ENCODE measurements at places on chromosomes 1 and 21.

GRCh38 chr1:75342786-75343185 lies 208.6 kb downstream of the LHX8 start:
- no peak for DNase-seq

DNA sequence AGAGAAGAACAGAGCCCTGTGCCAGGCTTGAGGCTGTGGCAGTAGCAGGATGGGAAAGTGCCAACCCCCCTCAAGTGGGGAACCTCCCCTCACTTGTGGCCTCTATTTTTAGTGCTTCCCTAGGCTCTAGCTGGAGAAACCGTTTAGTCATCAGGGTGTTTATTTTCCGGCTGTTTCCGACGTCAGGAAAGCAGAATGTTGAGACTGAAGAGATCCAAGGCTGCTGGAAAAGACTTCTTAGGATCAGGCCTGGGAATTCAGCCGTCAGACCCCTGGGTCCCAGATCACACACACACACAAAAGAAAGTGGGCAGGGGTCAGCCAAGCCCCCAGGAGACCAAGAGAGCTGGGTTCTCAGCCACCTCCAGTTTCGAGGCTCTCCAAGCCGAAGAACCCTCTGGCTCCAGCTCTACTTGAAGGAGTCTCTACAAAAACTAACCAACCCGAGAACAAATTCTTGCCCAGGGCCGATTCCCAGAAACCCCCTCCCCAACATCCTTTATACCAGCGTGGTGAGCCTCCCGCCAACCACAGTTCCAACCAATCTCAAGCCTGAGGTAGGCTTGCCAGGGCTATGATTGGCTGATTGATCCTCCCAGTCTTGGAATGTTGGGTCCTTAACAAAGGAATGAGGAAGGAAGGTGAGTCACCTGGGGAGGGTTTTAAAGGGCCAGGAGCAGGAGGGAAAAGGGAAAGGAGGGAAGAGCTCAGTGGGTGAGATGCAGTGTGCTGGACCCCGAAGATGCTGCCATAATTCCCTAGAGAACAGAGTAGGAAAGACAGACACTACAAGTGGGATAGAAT lies 2.5 kb upstream of the MEF2D start:
- DNase-seq: no peak

GRCh38 chr1:10621906-10622305 lies 147.2 kb downstream of the PEX14 start:
- no peak for DNase-seq

DNA sequence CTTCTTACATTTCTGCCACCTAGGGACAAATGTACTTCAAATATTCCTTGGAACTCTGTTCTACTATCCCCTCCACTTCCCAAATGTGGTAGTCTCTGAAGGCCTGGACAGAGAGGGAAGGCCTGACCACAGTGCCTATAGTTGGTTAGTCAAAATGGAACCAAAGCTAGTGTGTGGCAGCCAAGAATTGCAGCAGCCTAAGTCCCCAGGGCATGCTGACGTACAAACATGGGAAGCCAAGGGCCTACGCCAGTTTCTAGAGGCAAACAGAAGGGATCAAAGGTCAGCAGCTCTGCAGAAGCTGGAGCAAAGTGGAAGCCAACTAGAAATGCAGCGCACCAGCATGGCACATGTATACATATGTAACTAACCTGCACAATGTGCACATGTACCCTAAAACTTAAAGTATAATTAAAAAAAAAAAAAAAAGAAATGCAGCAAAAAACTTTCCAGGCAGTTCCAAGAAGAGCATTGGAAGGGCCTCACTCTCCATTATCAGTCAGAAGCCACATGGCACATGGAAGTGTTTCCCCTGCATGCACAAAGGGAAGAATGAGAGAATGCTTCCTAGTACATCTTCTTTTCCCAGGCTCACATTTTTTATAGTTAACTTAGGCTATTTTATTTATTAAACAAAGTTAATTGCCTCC lies 39.4 kb upstream of the GADD45A start:
- no peak for DNase-seq

- DNase-seq: no peak
Measured at GRCh38 chr1:198549866-198550265, 9.4 kb upstream of the ATP6V1G3 start.

DNA sequence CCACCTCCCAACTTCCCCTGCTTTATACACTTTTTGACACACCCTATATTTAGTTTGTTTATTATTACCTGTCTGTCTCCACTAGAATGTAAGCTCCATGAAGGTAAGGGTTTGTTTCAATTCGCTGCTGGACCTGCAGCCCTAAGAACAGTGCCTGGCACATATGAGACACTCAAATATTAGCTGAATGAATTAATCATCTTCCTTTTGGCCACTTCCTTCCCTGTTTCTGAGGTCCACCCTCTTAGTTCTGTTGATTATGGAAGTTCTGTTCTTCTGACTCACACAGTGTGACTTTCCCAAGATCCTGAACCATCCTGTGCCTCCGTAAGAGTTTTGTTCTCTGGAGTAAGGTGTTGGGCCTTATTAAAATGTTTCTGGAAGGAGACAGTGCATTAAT lies 40.4 kb upstream of the GJA5 start:
- DNase-seq: no peak

- DNase-seq: no peak
Measured at GRCh38 chr1:165253818-165254254, 102.7 kb downstream of the LMX1A start.

DNA sequence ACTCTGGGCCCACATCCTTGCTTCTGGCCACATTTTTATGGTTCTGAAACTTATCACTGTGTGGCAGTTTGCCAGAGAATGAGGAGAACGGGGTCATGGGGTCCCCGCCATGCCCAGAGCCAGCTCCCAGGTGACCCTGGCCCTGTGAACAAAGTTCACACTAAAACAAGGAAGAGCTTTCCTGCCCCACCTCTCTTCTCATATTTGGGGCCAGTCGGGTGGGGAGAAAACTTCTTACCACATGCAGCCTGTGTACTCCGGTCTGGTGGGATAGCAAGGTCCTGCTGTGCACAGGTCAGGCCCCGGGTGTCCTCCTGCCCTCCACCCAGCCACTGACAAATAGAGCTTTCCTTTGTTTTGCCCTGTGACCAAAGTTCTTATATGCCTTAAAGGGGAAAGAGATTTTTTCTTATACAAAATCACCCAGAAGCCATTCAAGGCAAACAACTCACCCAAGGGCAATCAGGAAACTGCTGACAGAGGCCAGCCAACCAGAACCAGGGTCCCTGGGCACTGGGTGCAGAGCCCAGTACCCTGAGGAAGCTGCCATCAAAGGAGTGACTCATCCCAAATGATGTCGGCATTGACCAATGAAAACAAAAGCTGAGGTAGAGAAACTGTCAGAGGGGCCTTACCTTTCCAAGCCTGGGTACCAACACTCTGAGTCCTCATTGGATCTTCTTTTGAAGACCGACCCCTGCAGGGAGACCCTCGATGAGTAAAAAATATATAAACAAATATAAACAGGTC lies 53.6 kb downstream of the OLIG1 start:
- no peak for DNase-seq

- DNase-seq: no peak
Measured at GRCh38 chr1:236746785-236747184, 48.3 kb upstream of the MTR start.

DNA sequence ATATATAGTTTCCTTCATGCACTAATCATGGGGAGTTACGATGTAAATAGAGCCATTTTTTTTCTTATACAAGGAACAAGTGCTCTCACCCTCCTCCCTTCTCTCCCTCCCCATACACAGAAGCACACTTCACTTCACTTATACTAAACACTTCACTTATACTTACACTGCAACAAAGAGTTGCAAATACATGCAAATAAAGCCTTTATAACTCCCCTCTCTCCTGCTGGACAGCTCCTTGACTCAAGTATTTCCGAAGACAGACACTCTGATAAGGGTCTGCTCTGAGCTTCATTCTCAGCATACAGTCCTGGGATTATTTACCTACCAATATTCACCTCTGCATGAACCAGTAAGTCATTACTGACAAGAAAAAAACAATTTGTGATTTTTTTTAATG lies 35.6 kb upstream of the ERG start:
- no peak for DNase-seq

DNA sequence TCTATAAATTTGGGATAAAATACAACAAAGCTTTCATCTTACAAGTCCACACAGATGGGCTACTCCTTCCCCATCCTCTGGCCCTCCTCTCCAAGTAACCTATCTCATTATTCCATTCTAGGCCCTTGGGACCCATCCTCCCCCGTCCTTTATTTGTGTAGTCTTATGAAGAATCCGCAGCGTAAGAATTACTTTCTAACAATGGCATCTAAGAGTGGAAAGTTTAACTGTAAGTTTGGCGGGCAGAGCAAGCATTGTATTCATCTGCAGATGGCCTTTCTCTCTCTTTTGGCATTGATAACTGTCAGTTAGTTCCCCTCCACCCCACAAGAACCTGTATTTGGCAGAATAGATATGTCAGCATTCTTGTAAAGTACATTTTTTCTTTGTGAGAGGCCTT lies 91.9 kb upstream of the TSPAN2 start:
- no peak for DNase-seq

DNA sequence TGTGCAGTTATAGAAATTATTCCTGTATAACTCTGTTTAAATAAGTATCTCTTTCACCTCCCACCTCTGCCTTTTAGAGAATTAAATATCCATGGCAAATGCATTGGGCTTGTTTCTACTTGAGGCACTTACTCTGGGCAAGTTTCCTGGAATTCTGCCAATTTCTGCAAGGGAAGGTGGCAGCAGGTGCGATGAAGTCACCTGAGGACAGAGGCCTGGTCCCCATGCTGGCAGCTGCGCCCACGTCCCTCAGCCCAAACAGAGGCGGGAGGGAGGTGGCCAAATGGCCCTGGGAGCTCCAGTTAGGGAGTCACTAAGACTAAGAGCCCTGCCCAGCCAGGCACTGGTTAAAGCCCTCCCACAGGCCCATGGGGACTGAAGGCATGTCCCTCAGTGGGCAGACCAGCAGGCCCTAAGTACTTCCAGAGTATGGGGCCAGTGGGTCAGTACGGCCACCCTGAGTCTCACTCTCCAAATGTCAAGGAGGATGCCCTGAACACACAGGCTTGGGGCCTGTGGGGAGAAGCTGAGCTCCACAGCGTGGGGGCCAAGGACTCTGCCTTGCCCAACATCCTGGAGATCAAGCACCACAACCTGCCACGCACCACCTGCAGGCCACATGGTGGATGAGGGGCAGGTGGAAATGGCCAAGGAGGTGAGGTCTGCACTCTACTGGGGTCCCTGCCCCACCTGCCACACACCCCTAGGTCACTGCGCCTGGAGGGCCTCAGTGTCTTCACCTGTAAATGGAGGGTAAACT lies 19.4 kb downstream of the ACOT7 start:
- DNase-seq: no peak

GRCh38 chr21:45549626-45550463 lies 7.6 kb upstream of the SLC19A1 start:
- DNase-seq: no peak

- no peak for DNase-seq
Measured at GRCh38 chr1:31704271-31705079, 658 bp upstream of the COL16A1 start.

GRCh38 chr1:39238476-39238875 lies 34.0 kb downstream of the MACF1 start:
- no peak for DNase-seq

DNA sequence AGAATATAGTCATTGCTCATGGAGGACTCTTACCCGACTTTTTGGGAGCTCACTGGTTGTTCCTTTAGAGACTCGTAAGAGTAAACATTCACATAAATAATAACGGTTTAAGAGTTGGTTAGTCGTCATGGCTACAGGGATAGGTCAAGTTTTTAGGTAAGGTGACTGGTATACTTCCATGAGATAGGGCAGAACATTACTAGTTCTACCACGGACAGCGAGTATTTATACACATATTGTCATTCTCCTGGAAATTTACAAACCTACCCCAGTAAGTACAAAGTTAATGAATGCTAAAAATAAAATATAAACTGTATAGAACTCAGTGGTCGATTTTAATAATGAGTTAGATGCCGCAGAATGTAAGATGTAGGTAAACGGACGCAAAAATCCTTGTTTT lies 1.2 kb upstream of the RYR2 start:
- no peak for DNase-seq

GRCh38 chr1:155073377-155074242 lies 5.0 kb upstream of the EFNA3 start:
- no peak for DNase-seq

- no peak for DNase-seq
Measured at GRCh38 chr1:168729405-168729802, 398 bp upstream of the DPT start.

DNA sequence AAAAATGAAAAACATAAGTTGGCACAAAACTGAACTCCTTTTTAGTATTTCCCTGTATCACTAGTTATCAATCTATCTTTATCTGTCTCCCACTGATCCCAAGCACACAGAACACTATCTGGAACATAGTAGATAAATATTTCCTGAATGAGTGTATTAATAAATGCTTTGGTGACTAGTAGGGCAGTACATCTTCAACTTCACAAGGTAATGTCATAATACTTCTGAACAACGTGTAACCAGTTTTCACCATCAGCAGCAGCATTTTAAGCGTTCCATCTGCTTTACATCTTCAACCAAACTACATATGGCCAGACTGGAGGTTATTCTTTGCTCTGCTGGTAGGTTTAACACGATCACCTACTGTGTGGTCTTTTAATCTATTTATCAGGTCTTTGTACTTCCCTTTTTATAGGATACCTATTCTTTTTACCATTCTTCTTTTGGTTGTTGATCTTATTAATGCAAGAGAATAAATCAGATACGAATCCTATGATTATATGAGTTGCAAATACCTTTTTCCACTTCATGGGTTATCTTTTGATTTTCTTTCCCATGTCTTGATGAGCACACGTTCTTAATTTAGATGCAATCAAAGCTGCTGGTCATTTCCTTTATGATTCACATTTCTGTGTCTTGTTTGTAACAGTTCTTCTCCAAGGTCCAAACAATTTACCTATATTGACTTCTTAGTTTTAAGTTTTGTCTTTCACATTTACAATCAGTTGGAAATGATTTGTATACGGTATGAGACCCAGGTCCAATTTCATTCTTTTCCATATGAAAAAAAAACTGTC lies 16.3 kb downstream of the GPBP1L1 start:
- DNase-seq: no peak

- no peak for DNase-seq
Measured at GRCh38 chr1:150410582-150411101, 46.7 kb downstream of the RPRD2 start.

GRCh38 chr1:67476906-67477305 lies 46.7 kb upstream of the SERBP1 start:
- DNase-seq: no peak

GRCh38 chr1:16260814-16261213 lies 23.8 kb upstream of the CPLANE2 start:
- DNase-seq: no peak

GRCh38 chr1:157819896-157820295 lies at the start of gene FCRL1:
Gene FCRL1 (minus strand): TSS chr1:157820120. CDS start chr1:157820037, 83 bp downstream.
- no peak for DNase-seq

- no peak for DNase-seq
Measured at GRCh38 chr1:221727146-221728036, 14.5 kb downstream of the DUSP10 start.

DNA sequence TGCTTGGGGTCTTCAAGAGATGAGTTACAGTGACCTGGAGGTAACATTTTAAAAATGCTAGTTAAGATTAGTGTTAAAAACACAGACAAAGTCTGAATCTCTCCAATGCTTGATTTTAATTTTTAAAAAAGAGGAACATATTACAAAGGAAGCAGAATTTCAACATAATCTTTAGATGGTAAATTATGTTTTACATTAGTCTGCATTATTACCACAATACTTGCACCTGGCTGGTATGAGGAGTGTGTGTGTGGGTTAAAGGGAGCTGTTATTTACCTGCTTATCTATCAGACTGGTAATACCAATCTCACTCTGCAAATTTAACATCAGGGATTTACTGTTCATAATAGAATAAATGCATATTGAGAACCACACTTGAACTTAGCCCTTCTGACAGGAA lies 10.3 kb upstream of the KCNJ15 start:
- DNase-seq: no peak

- no peak for DNase-seq
Measured at GRCh38 chr1:231423648-231424047, 1.6 kb upstream of the EGLN1 start.

All from stimulated activated CD4-positive, alpha-beta T cell treated with anti-CD3 and anti-CD28 coated beads, TNF-alpha, amount 100 ng/mL, for 1 hour (primary cell).